ENCODE measurements at places on chromosomes 11 and 22.

DNA sequence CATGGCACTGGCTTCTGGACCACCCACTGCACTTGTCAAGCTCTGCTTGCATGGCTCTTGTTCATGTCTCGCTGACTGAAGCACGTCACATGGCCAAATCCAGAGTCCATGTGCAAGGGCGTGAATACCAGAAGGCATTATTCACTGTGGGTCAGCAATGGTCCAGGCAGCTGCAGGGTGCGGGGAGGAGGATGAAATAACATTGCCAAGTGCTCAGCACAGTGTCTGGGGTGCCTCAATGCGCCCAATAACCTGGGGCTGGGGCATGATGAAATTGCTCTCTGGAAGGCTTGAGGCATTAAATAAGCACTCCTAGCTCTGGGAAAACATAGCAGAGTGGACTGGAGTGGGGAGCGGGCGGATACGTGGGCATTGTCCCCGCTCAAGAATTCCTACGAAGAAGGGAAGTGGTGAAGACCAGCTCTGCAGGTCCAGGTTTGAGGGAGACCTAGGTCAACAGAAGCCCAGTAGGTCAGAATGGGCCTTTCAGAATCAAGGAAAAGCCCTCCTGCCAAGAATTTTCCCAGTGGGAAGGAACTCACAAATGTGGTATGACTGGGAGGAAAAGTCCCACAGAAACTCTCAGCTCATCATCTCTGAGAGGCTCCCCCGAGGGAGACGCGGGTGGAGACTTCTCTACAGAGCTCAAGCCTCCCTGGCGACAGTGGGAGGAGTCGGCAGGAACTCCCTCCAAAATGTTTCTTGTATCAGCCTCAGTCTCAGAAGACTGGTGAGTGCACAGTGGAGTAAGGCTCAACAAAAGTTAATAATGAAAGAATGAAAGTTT, 15.3 kb upstream of the ACCSL start:
- DNase-seq = no peak

DNA sequence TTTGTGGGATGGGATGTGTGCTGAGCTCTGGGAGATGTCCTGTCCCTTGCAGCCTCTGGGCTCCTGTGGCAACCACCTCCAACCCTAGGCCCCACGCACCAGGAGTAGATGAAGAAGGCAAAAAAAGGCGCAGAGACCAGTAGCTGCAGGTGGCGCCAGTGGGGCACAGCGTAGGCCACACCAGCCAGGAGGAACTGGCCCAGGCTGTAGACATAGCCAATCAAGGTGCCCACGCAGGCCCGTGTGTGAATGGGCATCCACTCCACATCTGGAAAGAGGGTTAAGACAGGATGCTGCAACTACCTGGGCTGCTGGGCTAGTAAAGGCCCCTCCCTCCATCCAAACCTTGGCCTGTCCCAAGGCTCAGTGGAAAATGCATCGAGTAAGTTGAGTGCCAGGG, 3.0 kb downstream of the SLC22A6 start:
- no peak for DNase-seq

DNA sequence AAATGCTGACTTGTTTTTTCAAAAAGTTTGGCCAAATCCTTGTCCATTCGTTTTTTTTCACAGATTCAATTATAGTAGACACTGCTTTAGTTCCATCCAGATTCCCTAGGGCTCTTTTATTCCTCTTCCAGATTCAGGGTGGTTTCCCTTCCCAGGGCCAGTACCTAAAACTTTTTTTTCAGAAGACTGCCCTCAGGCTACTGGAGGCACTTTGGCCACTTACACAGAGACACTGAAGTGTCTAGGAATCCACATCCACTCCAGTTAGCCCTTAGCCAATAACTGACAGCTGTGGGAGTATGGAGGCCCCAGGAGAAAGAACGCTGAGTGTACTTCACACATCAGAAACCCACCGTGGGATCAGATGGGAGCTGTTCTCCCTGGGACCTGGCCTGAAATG, 77.3 kb downstream of the CCDC34 start:
- DNase-seq = no peak

DNA sequence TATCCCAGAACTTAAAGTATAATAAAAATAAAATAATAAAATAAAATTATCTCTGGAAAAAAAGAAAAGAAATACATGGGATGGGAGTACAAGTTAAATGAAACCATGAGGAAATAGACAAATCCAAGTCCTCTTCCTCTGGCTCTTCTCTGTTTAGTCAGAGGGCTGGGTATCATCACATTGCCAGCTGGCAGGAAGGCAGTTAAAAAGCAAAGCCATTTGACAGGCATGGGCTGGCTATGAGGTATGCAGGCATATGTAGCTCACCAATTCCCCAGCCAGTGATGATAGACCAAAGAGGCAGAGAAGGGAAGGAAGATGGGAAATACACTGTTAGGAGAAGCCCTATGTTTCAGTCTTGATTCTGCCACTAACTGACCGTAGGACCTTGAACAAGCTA, 6.5 kb downstream of the LYVE1 start:
- no peak for DNase-seq

- no peak for DNase-seq
These were observed 22.8 kb upstream of the GUCY1A2 start for GRCh38 chr11:107041088-107041444.

DNA sequence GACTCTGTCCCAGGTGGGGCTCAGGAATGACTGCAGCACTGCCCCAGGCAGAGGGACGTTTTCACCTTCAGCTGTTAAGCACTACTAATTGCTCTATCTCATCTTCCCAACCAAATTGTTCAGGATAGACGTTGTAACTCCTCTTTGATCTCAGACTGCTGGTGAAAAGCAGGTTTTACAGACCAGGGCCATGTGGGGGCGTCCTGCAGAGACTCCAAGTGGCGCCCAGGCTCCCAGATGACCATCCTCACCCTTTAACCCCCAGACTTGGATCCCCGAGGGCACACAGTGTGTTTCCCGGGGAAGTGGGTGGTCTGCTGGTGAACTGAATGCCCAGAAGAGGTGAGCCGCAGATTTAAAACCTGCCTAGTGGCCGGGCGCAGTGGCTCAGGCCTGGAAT, 23.9 kb downstream of the FADD start:
- no peak for DNase-seq

- no peak for DNase-seq
These were observed 12.7 kb downstream of the PRG3 start for GRCh38 chr11:57368106-57368844.

DNA sequence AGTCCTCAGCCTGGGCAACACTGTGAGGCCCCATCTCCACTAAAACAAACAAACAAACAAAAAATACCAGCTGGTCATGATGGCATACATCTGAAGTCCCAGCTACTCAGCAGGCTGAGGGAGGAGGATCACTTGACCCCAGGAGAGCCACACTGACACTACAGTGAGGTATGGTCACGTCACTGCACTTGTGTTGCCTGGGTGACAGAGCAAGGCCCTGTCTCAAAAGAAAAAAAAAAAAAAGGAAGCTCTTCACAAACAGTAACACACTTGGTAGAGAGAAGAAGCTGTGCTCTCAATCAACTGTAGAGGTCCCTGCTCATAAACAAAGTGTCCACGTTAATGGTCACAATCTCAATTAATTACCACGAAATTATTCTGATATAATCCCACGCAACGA, 401.6 kb upstream of the CCDC90B start:
- DNase-seq = no peak

DNA sequence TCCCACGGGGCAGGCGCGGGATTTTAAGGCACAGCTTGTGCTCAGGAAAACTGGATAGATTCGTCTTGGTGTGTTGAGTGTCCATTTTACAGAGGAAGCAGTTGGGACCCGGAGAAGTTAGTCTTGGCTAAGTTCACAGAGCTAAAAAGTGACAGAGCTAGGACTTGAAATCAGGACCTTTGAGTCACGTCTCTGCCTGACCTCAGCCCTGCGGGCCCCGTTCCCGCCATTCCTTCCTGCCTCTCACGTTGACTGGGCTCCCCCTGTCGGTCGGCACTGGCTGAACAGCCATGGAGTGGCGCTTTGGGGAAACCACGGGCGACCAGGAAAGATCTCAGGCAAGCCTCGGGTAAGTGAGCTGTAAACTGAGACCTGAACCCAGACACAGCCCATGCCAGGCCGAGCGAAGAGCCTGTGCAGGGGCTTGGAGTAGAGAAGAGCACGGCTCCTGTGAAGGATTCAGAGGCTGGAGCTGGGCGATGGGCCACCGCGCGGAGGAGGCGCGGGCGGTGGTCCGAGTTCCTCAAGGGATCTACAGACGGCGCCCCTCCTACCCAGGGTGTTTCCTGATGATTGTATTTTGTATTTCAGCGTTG, 54.1 kb downstream of the WNT11 start:
- peak; percentile 42 for DNase-seq

GRCh38 chr11:121067962-121068647, 32.9 kb upstream of the TECTA start:
- no peak for DNase-seq

GRCh38 chr11:134014511-134014910, 54.4 kb upstream of the JAM3 start:
- DNase-seq = no peak

GRCh38 chr11:73414977-73415651, 38.9 kb downstream of the RELT start:
- DNase-seq = no peak

DNA sequence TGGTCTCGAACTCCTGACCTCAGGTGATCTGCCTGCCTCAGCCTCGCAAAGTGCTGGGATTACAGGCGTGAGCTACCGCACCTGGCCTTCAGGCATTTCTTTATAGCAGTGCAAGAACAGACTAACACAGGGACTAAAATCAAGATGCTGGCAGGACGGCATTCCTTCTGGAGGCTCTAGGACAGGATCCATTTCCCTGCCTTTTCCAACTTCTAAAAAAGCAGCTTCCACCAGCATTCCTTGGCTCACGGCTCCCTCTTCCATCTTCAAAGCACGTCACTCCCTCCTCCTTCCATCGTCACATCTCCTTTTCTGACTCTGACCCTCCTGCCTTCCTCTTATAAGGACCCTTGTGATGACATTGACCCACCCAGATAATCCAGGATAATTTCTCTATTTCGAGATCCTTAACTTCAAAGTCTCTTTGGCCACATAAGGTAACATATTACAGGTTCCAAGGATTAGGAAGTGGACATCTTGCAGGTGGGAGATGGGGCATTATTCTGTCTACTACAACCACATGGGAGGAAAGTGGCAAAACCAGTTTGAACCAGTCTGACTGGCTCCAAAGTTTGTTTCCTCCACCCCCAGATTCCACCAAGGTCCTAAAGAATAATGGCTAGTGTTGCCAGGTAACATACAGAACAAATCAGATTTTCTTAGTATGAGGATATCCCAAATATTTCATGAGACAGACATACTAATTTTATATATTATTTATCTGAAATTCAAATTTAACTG, 172.5 kb downstream of the MN1 start:
- no peak for DNase-seq

DNA sequence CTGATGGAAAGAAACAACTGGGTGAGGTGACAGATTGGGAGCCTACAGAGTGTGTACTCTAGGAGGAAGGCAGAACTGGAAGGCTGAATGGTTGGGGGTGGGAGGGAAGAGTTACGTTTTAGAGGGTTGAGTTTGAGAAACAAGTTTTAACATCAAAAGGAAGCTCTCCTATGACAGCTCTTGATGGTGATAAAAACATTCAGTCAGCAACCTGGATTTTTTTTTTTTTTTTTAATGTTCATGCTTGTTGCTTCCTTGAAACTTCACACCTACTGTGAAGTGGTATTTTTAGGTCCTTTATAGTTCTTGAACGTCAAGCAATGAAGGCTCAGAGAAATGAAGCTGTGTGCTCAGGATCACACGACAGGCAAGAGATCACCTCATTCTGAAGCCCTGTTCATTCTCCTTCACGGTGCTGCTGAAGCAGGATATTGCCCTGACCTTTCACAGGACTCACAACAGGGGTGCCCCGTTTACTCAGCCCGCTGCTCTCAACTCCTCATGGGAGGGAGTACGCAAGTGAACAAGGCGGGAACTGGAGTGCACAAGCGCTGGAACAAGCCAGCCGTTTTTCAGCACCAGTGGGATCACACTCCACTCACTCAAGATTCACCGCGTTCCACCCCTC, 1.6 kb upstream of the TMEM109 start:
- DNase-seq = no peak

GRCh38 chr11:932435-932834, 6.8 kb downstream of the AP2A2 start:
- DNase-seq = no peak

GRCh38 chr11:104912102-104912501, 13.8 kb upstream of the CASP12 start:
- no peak for DNase-seq

DNA sequence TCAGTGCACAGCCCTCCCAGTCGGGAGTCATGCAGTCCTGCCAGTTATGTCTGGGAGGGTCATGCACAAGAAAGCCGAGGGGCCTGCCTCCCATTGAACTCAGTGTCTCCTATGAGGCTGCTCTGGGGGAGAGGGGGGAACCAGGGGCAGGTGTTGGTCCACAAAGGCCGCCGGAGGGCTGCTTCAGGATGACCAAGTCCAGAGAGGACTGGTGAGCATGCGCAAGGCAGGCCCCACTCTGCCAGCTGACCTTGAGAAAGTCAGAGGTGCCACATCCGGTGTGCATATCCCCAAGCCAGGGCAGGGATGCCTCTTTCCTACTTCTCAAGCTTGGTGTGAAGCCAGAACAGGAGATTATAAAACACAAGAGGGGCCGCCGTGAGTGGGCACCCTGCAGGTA, 4.4 kb downstream of the SCN4B start:
- no peak for DNase-seq

DNA sequence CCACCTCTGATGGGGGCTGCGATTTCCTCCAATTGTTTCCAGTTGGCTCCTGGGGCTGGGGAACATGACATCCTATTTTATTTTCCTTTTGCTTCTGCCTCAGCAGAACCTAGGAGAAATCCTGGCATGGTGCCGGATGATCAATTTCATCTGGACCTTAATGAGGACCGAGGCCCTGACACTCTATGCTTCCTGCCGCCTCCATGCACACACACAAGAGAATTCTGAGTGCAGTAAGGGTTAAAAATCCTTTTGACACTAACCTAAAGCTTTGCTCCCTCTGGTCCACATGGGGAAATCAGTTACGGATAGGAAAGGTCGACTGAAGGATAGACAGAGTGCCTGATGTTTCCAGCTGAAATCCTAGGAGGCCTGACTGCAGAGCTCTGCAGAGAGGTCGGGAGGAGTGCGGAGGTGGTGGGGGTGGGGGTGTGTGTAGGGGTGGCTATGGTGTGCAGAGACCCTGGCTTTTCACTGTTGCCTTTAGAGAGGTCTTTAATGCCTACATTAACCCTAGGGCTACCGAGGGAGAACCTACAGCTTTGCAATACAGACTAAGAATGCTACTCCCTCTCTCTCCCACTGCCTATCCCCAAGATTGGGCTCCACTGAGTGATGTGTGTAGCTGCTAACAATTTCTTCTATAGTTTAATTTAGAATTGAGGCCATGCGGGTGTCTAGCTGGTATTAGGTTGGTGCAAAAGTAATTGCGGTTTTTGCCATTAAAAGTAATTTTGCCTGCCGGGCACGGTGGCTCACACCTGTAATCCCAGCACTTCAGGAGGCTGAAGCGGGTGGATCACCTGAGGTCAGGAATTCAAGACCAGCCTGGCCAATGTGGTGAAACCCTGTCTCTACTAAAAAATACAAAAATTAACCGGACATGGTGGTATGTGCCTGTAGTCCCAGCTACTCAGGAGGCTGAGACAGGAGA, 53.6 kb upstream of the INCENP start:
- no peak for DNase-seq

- DNase-seq = no peak
These were observed 12.5 kb upstream of the CUL5 start for GRCh38 chr11:107996006-107996776.

Measured in stimulated activated CD8-positive, alpha-beta memory T cell treated with anti-CD3 and anti-CD28 coated beads, Interleukin-4, amount 100 ng/mL, for 1 hour (primary cell).